DND-41 (cell line): ENCODE measurements at places on chromosomes 16 and 17.

- DNase-seq: no peak
These were observed 19.4 kb downstream of the POLR2A start for GRCh38 chr17:7503521-7503920.

DNA sequence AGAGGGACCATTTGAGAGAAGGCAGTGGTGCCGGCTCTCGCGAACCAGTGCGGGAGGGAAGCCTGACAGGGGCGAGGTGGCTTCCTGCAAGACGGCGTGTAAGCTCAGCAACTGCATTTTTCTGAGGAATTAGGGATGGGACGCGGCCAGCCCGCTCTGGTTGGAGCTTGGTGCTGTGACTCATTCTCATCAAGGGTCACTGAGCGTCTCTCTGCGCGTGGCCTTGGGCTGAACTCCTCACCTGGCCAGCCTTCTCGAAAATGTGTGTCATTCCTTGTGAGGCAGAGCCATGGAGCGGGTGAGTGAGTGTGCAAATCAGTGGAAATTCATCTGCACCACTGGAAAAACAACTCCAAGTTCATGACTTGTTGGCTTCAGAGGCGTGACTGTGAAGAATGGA, 52.8 kb downstream of the NTN1 start:
- no peak for DNase-seq

DNA sequence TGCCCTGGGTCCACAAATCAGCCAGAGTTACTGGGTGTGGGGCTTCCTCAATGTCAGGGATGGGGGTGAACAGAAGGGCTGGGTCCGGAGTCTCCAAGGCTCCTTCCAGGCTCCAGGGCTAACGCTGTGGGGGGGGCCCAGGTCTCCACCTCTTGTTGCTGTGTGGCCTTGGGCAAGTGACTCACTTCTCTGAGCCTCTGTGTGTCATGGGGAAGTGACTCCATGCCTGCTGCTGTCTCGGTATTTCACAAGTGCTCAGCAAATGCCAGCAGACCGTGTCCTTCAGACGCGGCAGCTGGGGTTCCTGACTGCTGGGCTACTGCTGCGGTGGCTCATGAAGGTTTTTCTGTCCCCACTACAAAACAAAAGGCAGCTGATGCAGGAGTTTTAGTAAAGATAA, 26.6 kb downstream of the JPH3 start:
- DNase-seq: no peak

DNA sequence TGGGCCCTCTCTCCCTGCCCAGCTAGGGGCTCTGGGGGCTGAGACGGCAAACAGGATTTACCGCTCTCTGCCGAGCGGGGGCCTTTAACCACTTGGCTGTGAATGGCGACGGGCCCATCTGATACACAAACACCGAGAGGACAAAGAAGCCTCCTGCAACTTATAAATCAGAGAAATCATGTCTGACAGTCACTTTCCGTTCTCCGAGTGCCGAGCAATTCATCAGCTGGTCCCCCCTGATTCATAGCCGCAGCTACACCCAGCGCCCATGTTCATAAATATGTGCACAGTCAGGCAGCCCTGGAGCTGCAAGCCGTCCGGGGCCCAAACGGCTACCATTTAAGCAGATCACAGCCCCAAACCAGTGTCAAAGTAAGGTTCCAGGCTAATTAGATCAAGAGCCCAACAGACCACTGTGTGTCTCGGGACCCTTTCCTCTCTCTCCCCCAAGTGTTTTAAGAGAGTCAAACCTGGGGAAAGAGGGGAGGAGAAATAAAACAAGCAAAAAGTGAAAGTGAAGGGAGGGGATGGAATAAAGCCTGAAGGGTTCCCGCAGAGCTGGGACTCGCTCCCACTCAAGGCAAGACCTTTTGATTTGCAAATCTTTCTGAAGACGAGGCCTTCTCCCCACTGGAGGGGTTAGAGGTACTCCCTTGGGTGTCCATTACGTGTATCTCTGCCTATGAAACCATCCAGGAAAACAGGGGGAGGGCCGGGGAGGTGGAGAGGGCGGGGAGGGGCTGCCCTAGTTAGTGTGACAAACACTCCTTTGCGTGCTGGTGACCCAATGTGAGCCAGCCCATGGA, 154.7 kb downstream of the C16orf78 start:
- DNase-seq: no peak

GRCh38 chr17:63358111-63358839, 87.8 kb downstream of the CYB561 start:
- no peak for DNase-seq

DNA sequence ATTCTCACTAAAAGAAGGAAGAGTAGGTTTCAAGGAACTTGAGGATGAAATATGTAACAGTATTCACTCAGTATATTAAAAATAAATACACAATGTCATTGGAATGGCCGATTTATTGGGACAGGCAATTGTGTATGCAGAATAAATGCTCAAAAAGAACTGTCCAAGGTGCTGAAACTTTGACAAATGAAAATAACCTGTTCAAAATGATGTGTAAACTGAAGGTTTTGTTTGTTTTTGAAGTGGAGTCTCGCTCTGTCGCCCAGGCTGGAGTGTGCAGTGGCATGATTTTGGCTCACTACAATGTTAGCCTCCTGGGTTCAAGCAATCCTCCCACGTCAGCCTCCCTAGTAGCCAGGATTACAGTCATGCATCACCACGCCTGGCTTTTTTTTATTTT, 318.7 kb upstream of the RBFOX1 start:
- DNase-seq: no peak

- no peak for DNase-seq
These were observed 933.6 kb upstream of the CDH8 start for GRCh38 chr16:62969711-62970318.

DNA sequence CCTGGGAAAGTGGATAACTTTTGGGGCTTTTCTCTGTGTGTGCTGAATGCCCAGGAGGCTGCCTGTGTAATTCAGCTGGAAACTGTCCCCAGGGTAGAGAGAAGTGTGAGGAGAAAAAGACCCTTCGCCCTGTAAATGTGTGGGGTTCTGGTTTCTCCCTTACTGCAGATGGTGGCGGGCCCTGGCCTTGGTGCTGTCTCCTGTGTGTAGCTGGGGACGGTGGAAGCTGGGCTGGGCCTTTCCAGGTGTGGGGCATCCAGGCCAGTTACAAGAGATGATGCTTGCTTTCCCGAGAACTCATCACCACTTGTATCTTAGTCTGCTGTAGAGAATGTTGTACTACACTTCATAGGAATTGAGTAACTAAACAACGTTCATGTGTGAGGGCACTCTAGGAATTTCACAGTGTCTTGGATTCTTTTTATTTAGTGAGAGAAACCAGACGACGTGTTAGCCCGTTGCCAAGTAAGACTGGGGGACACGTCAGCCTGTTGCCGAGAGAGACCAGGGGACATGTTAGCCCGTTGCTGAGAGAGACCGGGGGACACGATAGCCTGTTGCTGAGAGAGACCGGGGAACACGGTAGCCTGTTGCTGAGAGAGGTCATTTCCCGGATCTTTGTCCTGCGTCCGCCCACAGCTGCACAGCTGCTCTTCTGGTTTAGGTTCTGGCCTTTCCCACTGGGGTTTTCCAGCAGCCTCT, 43.1 kb downstream of the TBCD start:
- no peak for DNase-seq

GRCh38 chr17:56807723-56808122, 26.0 kb downstream of the C17orf67 start:
- no peak for DNase-seq

DNA sequence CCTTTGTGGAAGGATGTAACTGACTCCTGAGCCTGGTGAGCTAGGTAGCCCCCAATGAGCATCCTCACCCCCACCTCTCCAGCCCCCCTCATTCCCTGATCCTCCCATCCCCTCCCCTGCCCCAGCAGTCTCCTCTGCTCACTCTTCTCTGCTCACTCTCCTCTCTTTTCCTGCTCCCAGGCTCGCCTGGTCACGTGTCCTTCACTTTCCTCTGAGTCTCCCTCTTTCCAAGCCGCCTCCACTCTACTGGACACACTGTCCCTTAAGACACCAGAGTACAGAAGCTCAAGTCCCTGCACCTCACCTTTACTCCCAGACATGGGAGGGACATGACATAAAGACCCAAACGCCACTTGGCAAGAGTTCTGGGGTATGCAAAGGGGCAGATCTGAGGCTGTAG, 76.3 kb upstream of the RBL2 start:
- DNase-seq: no peak

DNA sequence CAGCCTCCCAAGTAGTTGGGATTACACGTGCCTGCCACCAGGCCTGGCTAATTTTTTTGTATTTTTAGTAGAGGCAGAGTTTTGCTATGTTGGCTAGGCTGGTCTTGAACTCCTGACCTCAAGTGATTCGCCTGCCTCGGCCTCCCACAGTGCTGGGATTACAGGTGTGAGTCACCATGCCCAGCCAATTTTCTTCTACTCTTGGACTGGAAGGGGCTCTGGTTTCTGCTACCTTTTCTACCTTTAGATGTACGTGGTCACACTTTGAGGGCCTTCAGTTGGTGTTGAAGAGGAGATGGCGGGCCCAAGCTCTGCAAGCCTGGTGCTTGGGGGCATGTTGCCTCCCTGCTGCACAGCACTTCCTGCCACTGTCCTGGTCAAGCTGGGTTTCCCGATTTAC, 173.6 kb downstream of the PRKCA start:
- DNase-seq: no peak

DNA sequence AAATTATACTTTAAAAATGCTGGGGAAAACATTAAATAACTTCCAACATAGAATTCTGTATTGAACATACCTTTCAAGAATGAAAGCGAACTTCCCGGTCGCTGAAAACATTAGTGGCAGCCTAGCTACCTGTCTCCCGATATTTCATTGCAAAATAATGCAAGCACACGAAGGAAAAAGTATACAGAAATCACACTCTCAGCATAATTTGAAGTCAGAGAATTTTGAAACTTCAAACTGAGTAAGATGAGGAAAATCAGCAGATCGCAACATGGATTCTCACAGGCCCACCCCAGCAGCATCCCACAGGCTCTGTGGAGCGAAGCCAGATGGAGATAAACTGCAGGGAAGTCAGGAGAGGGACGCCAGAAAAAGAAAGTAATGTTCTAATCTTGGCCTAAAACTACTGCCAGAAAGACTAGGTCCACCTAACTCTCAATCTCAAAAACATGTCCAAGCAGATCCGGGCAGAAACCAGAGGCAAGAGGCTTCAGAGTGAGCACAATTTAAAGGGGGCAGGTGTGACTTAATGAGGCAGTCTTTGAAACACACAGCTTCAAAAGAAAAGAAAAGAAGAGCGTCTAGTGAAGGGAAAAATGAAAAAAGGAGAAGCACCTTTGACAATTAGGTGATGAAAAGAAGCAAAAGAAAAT, 4.8 kb upstream of the GOSR1 start:
- no peak for DNase-seq
